Panc1 (cell line): ENCODE measurements at places on chromosomes 4 and X.

GRCh38 chr4:57312296-57312695 is 202.1 kb upstream of the IGFBP7 start:
- no peak for DNase-seq

GRCh38 chr4:19844446-19844845 is 407.3 kb upstream of the SLIT2 start:
- no peak for DNase-seq

- DNase-seq = no peak
These were observed 32.2 kb upstream of the PPARGC1A start for GRCh38 chr4:23922013-23922412.

DNA sequence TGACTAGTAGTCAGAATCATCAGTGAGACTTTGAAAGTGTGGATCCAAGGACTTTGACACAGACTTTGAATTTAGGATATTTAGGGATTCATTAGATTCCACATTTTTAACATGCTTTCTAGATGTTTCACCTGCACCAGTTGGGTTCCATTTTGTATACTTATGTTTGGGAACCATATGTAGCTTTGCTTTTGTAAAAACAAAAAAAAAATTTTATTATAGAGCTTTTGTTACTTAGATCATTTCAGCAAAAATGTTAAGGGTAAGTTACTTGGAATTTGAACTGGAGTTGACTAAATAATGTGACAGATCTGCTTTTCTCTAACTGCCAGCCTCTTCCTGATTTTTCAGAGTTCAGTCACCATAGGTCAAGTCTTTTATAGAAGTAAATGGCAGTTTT is 14.6 kb downstream of the PDLIM5 start:
- no peak for DNase-seq

DNA sequence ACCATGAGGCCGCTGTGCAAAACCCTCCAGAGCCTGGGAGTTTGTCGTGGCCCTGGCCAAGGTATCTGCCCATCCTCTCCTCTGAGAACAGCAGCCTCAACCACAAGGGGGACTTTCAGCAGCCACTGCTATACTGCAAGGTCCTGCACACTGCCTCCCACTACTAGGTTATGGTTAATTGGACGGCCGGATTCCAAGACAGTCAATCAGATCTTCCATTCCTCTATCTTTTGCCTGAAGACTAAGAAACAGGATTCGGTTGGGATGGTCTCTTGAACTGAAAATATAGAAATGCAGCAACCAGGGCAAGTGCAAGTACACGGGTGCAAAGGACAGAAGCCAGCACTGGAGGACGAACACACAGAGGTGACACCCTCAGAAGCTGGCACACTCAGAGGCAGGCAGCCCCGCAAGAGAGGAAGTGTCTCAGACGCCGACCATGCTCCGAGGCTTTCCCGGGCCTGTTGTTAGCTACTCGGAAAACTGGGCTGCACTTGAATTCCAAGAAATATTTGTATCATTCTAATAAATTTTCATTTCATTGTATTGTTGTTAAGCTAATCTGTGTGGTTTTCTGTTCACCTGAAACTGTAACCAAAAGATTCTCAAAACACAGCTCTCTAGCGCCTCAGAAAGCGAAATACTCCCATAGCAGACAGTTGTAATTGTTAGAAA is 63.3 kb downstream of the AFAP1 start:
- no peak for DNase-seq

- no peak for DNase-seq
These were observed 3.0 kb upstream of the IRF2 start for GRCh38 chr4:184477201-184477999.

DNA sequence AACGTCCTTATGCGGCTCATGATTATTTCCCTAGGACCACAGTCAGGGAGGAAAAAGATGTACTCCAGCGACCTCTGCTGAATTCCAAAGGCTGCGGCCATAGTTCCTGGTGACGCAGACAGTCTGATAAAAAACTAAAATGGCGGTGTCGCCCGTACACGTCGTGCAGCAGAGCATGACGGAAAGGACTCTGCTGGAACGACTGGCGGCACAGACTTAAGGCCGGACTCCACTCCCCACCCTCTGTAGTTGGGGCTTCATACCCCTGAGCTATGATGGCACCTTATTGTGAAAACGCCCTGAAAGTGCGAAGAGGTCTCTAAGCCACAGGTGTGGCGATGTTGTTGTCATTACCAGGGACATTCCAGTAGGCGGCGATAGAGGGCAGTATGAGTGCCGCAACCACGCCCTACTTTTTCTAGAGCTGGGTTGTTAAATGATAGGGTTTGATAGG is 90.0 kb upstream of the EDA2R start:
- no peak for DNase-seq

DNA sequence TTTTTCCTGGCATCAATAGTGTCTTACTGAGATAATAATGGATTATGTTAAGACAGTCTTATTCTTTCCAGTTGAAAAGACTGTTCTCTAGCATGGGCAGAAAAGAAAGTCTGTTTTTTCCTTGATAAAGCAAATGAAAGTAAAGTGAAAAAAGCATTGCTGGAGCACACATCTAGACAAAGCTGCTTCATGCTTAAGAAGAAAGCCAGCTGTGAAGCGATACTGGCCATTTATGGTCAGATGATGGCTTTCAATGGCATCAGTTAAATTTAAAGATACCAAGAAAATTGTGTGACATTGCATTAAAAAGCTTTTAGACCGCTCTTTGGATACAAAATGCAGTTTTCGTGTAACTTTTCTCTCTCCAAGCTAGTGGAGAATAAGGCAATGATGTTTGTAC is 242.1 kb upstream of the TRAM1L1 start:
- no peak for DNase-seq

DNA sequence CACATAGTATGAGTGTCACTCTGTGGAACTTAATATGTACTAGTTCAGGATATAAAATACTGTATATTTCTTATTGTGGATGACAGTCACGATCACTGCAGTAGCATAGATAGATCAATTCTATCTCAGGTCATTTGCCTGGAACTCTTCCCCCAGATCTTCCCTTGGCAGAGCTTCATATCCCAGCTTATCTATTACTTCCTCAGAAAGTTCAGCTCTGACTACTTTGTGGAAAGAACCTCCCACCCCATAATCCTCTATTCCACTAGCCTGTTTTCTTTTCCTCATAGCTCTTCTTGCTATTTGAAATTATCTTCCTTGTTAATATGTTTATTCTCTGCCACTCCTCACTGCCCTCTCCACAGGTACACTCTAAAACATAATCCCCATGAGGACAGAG is 10.9 kb downstream of the FAM241A start:
- no peak for DNase-seq

GRCh38 chr4:11878241-11878640 is 449.5 kb upstream of the HS3ST1 start:
- no peak for DNase-seq

DNA sequence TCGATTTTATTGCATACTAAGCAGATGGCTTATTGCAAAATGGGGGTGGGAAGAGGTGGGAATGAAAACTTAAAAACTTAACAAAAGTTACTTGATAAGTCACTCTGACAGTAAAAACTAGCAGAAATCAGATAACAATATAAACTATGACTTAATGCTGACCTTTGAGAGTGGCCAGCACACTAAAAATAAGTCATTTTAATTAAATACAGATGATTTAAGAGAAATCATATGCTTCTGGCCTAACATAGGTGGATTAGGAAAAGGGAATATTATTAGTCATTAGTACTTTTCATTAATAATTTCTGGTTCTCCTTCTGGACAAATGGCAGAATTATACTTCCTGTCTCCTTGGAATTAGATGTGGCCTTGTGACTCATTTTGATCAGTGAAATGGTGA is 756.7 kb downstream of the PCDH19 start:
- DNase-seq = no peak

DNA sequence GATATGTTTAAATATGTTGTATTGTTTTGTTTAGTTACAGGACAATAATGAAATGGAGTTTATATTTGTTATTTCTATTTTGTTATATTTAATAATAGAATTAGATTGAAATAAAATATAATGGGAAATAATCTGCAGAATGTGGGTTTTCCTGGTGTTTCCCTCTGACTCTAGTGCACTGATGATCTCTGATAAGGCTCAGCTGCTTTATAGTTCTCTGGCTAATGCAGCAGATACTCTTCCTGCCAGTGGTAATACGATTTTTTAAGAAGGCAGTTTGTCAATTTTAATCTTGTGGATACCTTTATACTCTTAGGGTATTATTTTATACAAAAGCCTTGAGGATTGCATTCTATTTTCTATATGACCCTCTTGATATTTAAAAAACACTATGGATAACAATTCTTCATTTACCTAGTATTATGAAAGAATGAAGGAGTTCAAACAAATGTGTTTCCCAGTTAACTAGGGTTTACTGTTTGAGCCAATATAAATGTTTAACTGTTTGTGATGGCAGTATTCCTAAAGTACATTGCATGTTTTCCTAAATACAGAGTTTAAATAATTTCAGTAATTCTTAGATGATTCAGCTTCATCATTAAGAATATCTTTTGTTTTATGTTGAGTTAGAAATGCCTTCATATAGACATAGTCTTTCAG is 26.9 kb downstream of the NUDT6 start:
- no peak for DNase-seq

DNA sequence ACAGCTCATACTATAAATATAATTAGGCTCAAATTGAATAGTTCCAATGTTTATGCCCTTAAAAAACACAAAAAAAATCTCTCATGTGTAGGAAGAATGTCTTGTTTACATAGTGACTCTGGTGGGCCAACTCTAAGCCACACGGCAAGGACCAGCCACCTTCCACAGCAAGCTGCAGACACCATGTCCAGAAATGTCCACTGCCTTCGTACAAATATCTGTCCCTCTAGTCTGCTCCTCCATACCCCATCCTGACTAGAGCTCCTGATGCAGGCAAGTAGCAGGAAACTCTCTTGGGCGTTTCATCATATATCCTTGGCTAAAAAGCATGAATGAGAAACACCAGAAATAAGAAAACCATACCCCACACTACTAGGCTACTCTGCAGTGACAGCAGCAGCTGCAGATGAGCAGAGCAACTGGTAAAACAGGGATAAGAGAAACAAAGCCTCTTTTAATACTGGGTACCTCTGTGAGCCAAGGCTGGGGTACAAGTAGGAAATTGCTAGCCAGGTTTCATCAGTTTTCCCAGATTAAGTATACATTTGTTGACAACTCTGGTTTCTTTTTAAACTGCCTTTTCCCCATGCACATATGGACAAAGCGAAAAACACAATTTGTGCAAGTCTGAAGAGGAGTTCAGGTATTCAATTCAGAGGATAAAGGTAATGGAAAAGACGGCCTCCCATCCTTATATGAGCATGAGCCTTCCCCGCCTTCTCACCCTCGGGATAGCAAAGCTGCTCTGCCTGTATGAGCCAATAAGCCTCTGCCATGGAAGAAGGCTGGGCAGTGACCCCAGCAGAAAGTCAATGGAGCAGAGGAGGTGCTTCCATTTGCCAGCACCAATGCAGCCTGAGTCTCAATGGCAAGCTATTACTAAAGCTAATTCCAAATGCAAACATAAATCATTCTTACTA is 245.4 kb downstream of the DCLK2 start:
- no peak for DNase-seq

DNA sequence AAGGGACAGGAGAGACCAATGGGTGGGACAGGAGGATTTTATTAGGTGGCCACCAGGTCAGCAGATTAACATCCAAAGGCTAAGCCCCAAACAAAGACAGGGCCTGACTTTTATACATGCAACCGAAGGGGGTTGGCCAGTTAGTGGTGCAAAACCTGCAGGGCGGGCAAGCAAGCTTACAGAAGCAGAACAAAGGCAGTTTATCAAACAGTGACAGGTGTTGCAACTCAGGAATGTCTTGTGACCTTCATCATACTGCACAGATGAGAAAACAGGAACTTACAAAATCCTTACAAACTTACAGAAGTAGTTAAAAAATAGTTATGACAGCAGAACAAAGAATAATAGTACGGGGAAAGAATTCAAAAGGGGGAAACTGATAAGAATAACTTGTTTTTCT is 708.1 kb downstream of the GLUD2 start:
- no peak for DNase-seq

GRCh38 chr4:186838295-186838694 is 114.6 kb upstream of the FAT1 start:
- no peak for DNase-seq

- DNase-seq = no peak
These were observed at the start of gene ZIC3 for GRCh38 chrX:137565921-137566745. TSS of gene ZIC3 (plus strand) at chrX:137566127. CDS start at chrX:137566692, 565 bp downstream.

- DNase-seq = no peak
These were observed 2.1 kb upstream of the PCDH7 start for GRCh38 chr4:30718021-30718542.

GRCh38 chr4:182306792-182307507 is 63.7 kb downstream of the TENM3 start:
- no peak for DNase-seq

DNA sequence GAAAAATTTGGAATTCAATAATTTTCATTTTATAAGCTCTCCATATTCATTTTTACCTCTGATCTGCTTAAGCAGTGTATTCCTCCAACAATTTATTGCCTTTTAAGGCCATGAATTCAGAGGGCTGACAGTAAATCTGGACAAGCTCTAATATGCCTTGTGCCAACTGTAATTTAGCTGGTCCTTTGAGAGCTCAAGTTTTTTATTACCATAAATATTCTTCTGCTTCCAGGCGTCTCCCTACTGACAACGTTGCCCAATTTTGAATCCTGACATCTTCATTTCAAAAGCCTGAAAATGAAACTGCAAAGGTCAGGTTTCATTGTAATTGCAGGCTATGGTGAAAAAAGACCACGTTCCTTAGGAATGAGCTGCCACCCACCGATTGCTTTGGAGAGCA is 95.8 kb upstream of the GEMIN8 start:
- DNase-seq = no peak

GRCh38 chr4:69823481-69824186 is 36.3 kb downstream of the SULT1E1 start:
- no peak for DNase-seq

GRCh38 chr4:159137176-159137575 is 34.3 kb downstream of the RAPGEF2 start:
- DNase-seq = no peak

DNA sequence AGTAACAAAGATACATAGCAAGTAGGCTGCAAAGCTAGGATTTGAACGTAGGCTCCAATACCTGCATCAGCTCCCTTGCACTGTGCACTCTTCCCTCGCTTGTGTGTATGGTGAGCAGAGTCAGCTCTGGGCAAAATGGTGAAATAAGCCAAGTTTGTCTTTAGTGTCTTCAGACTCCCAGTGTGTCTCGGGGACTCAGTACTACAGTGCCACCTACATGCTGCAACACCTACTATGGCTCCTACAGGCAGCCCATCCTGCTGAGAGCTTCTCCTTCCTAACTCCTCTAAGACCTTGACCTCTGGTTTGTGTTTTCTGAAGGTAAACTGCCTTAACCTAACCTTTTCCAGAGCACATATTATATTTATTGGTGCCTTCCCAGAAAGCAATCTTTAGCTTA is 42.5 kb downstream of the RTL9 start:
- no peak for DNase-seq

- DNase-seq = no peak
These were observed 426.4 kb downstream of the PDGFC start for GRCh38 chr4:156545003-156545785.

GRCh38 chr4:148845609-148846008 is 403.4 kb upstream of the NR3C2 start:
- DNase-seq = no peak

DNA sequence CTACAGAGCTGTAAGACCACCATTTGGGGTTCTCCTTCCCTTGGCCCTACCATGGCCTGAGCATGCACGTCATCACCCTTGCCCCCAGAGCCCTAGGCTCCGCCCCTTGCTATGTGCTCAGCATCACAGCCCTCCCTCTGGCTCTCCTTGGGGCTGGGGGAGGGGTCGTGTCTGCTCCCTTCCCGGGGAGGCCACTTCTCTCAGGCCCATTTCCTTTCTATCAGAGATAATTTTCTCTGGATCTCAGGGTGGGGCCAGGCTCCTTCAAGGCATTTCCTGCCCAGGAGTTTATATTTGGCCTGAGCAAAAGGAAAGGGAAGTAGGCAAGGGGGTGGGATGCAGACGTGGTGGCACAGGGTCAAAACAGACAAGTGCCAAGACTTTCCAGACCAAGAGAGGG is 55.9 kb downstream of the STARD8 start:
- DNase-seq = no peak
